GM12865 (cell line): ENCODE measurements at places on chromosomes 1 and 21.

- no peak for DNase-seq
Measured at GRCh38 chr1:229065613-229066012, 205.3 kb upstream of the RAB4A start.

DNA sequence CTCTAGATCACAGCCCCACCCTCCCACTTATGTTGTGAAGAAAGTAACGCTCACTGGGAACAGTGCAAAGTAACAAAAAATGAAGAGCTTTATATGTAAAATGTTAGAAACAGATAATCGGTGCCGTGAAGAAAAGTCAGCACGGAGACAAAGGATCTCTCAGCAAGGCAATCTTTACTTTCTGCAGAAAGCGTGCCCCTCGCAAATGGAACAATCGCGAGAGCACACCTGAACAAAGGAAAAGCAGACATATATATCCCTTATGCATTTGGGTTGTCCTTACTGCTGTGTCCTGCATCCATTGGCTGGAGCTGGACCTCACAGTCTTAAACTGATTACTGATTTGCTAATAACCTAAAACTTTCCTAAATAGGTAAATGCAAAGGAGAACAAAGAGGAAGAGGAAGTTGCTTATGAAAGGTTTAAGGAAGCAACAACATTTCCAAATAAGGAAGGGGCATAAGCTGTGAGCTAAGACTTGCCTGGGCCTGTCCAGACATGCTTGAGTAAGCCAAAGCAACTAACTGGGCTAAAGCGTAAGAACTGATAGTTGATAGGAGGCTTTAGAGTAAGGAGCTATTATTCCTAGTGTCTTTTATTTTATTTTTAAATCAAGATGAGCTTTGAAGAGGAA lies 89.7 kb downstream of the GTF2B start:
- DNase-seq: peak; percentile 22

- no peak for DNase-seq
Measured at GRCh38 chr1:245418077-245418476, 263.3 kb downstream of the KIF26B start.

- no peak for DNase-seq
Measured at GRCh38 chr21:41769111-41769510, 2.3 kb upstream of the RIPK4 start.

DNA sequence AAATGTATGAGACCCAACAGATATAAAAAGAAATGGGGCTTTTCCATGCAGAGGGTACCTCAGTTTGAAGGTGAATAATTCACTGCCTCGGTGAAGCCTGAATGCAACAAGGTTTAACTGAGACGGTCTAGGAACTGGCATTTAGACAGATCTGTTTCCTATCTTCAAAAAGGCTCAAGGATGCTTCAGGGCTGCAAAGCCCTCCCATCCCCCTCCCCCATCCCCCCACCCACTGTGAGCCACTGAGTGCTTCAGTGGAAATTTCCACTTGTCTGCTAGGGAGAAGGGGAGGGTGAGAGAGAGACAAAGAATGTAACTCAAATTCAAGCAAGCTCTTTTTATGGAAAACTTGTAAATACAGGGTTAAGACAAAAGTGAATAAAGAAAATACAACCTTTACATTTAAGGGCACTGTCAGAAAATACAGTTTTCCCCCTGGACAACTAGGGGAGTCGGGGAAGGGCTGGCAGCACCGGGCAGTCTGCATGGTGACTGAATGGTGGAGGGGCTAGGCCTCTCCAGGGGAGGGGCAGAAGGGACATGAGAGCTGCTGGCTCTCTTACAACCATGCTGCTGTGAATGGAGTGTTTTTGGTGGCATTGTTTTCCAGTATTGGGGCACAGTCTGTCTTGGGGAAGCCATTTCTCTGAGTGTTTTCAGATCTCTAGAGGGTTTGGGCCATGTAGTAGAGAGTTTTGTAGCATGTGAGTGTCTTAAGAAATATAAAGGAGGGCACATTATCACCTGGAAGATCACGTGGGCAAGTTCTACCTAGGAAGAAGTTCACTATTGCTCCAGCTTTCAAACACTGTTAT lies 56.7 kb downstream of the MRPS6 start:
- DNase-seq: no peak

DNA sequence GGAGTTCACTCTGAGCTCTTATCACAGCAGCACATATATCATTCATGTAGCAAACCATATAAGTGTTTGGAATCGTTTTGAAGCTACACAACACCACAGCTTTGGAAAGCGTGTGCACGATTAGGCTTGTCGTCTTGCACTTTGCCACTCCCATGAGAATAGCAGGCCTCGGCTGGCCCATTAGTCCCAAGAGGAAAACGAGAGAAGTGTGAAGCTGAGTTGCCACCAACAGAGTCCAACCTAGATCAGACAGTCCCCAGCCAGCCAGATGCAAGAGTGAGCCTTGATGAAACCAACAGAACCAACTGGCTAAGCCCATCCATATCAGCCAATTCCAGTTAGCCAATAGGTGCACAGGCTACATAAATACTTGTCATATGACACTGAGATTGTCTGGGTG lies 238.4 kb downstream of the C1orf94 start:
- DNase-seq: no peak

DNA sequence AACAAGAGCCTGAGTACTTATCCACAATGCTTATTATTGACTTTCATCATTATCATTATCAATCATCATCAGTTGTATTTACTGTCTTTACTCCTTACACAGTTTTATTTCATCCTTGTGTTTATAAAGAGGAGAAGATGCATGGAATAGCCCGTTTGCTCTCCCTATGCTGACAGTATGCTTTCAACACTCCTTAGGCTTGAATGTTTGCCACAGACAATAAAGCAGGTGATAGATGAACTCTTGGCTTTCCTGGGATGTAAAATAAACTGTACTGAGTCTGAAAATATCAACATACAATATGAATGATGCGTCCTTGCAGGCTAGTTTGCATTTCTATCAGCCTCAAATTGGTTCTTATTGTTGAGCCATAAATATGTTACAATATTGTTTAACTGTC lies 891.8 kb upstream of the NCAM2 start:
- no peak for DNase-seq

DNA sequence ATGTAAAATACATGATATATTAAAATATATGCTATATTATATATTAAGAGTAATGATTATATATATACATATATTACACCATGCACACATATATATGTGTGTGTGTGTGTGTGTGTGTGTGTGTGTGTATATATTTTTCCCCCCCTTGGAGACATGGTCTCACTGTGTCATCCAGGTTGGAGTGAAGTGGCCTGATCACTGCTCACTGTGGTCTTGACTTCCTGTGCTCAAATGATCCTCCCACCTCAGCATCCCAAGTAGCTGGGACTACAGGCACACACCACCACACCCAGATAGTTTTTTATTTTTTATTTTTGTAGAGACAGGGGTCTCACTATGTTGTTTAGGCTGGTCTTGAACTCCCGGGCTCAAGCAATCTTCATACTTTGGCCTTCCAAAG lies 54.4 kb upstream of the RBM34 start:
- DNase-seq: no peak

- DNase-seq: no peak
Measured at GRCh38 chr1:224114787-224115175, 870 bp downstream of the FBXO28 start.

DNA sequence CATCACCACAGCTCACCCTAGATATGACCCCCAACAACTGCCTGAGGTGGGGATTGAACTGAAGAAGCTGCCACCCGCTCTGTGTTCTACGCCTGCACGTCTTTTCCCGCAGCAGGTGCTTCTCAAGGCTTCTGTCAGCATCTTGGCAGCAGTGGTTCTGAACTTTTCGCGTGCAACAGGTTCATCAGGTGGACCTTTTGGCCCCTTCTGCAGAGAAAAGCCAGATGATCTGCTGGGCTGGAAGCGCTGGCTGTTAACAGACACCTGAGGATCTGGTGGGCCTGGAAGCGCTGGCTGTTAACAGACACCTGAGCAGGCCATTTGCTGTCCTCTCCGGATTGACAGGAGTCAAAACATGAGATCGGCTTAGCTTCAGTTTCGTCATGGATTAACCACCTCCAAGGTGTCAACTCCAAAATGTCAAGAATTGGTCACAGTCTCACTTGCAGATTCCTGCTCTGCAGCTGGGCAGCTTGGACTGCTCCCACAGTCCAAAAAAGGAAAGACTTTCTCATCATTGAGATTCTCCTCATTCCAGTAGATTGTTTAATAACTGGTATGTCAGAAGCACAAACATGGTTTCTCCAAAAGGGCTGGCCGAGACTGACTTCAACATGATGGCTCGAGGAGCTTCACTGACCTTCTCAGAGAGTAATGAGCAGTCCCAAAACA lies 4.7 kb downstream of the C1orf174 start:
- DNase-seq: no peak
